Stimulated activated CD4-positive, alpha-beta T cell treated with anti-CD3 and anti-CD28 coated beads, Interleukin-1b, Interleukin-23, amount 100 ng/mL, for 4 hours (primary cell): ENCODE measurements at places on chromosomes 1 and 21.
A peak's percentile ranks its signal among the peaks of the same experiment; 100 is the strongest.

GRCh38 chr1:151568626-151569088 lies 28.5 kb downstream of the TUFT1 start:
- DNase-seq, result peak; percentile 13

DNA sequence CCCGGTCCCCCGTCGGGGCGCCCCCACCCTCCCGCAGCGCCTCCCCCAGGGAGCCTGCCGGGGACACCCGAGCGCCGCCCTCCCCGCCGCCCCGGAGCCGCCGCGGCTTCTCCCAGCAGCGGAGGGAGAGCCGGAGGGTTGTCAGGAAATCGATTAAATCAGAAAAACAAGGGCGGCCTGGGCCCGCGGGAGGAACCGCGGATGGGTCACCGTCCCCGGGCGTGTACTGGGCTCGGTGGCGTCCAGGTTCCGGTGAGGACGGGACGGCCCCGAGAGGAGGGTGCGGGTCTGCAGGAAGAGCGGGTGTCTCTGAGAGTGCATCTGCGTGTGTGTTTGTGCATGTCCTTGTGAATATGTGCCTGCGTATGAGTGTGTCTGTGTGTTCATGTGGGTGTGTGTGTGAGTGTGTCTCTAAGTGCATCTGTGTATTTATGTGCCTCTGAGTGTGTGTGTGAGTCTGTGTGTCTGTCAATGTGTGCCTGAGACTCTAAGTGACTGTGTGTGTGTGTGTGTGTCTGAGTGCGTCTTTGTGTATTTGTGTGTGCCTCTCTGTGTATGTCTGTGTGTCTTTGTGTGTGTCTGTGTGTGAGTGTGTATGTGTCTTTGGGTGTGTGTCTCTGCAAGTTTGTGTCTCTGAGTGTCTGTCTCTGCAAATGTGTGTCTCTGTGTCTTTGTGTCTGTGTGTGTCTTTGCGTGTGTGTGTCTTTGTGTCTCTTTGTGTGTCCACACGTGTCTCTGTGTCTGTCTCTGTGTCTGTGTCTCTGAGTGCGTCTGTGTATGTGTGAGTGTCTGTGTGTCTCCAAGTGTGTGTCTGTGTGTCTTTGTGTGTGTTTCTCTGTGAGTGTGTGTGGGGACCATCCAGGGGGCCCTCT lies 1.1 kb downstream of the SPSB1 start:
- DNase-seq, result peak; percentile 22

DNA sequence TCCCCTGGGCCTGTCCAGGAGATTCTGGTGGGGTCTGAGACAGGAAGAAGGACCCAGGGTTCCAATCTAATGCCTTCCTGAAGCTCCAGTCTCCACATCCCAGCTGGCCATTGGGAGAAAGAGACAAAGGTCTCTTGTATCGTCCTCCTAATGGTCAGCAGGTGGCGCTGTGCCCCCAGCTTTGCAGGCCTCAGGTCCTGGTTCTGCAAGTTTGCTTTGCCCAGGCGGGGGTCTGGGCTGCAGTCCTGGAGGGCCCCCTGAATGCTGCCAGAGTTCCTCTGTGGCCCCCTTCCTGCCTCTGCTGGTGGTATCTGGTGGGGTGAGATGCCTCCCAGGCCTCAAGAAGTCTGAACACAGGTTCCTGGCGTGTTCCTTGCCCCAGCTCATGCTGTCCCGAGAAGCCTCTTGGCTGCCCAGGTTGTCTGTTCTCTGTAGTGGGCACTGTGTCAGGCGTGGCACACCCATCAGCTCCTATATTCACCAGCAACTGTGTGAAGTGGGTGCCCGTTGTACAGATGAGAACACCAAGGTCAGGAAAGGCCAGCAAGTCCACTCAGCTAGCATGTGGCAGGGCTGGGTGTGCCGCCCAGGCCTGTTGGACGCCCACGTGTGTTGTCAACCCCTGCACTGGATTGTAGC lies 33.8 kb upstream of the CSF3R start:
- DNase-seq, result peak; percentile 29

DNA sequence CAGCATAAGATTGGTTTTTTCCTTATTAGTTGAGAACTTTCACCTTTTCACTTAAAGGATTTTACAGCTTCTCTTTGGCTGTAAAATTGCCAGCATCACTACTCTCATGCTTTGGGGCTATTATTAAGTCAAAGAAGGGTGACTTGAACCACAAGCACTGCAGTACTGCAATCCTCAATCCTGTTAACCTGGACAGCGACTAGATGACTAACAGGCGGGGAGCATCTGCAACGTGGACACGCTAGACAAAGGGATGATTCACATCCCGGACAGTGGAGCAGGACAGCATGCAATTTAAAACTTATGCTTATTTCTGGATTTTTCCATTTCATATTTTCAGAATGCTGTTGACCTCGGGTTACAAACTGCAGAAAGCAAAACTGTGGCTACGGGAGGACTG lies 8.1 kb downstream of the ARV1 start:
- DNase-seq, result no peak

GRCh38 chr1:43849670-43850069 lies 83.9 kb upstream of the ARTN start:
- no peak for DNase-seq

DNA sequence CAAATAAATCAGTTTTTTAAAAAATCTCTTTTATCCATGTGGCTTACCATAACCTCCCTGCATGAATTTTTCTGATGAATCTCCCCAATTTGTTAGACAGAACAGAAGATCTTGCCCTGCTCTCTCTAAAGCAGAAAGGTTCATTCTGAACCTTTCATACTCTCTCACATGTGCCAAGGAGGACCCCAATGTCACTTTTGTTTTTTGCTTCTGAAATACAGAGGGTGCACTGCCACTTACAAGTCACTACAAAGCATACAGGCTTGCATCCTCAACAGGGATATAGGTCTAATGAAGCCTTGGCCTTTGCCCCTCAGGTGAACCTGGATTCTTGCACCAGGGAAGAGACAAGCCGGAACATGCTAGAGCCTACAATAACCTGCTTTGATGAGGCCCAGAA lies 4.8 kb downstream of the RGS4 start:
- DNase-seq, result no peak

DNA sequence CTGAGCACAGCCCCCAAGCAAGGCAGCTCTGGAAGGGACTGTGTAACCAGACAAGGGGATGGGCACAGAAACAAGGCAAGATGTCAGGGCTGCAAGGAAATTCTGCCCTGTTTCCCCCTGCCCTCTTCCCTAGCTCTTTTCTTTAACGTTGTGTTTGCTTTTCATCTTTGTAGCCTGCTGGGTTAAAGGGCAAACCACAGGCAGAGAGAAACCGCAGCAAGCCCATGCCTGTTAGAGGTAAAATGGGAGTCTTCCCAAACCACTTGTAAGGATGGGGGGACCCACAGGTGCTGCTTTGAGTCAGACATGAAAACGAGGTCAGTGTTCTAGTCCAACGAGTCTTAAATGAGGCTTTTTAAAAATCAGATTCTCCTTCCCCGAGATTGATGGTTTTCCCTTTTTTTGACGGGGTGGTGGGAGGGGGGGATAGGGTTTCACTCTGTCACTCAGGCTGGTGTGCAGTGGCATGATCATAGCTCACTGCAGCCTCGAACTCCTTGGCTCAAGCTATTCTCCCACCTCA lies 13.3 kb downstream of the TGFBR3 start:
- DNase-seq, result no peak

GRCh38 chr21:16773206-16773605 lies 739.6 kb upstream of the CXADR start:
- DNase-seq, result no peak

DNA sequence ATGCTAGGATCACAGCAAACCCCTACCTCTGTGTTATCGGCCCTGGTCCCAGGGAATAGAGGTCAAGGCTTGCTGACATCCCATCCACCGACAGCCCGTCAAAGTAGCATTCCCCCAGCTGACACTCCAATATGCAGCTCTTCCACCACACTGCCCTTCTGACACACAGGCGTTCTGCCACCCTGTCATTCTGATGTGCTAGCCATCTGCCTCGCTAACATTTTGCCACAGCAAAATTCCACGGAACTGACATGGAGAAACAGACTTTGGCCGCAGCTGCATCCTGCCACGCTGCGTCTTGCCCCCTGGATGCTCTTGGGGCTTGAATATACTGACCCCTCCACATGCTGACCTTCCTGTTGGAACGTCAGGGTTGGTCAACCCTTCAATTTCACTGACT lies 163.2 kb upstream of the CSF3R start:
- no peak for DNase-seq

GRCh38 chr1:71557138-71557537 lies 476.3 kb upstream of the ZRANB2 start:
- no peak for DNase-seq

DNA sequence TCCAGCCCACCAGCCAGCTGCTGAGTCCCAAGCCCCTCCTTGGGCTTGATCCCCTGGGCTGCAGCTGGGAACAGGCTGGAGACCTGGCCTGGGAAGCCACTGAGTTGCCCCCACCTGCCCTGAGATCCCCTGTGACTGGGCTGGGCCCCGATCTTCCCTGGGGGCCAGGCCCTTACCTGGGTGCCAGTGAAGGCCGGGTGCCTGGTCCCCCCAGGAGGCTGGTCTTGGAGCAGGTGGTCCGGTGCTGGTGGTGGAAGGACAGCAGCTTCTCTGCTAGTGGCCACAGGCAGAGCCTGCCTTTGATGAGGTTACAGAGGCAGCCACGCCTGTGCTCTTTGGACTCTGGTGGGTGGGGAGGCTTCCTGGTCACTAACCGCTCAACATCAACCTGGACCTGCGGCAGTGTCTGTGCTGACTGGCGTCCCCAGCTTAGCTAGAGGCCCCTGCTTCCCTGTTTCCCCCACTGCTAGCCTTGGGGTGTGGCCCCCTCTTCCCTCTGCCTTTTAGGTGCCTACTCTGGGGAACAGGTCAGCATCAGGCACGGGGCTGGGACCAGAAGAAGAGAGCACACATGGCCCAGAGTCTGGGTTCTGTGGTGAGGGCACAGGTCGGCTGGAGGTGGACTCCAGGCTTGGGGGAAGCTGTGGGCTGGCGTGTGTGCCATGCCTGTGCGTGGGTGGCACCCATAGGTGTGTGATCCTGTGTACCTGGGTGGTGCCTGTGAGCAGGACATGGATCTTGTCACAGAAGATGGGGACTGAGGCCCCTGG lies at the start of gene EPS8L3:
EPS8L3 (minus strand) TSS at position 278 of the 770 bp plus-strand sequence. CDS start 2,174 bp downstream, outside the sequence.
- DNase-seq, result no peak

DNA sequence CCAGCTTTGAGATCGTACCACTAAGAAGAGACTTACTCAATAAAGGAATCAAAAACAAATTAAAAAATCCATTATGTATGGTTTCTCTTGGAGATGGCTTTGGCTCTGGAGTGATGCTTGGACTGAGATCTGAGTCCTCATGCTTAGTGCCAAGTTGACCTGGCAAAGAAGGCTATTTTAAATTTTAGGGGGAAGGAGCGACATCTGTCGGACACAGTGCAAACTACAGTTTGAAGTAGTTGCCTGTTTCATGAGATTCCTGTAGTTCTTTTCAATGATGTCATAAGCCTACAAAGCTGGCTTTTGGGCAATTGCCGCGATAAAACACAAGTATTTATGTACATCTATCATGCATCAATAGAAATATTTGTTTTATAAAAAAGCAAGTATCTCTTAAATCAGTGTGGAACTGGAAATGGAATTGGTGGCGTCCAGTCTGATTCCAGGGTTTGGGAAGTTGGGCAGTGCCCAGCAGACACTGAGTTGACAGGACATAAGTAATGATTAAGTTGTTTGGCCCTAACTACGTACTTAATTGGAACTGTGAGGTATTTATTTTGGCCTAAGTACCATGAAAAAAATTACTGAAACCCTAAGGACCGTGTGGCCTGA lies 50.0 kb downstream of the TBCE start:
- peak; percentile 58 for DNase-seq
